Renal cortical epithelial cell (primary cell): ENCODE measurements at places on chromosomes 2 and 18.

DNA sequence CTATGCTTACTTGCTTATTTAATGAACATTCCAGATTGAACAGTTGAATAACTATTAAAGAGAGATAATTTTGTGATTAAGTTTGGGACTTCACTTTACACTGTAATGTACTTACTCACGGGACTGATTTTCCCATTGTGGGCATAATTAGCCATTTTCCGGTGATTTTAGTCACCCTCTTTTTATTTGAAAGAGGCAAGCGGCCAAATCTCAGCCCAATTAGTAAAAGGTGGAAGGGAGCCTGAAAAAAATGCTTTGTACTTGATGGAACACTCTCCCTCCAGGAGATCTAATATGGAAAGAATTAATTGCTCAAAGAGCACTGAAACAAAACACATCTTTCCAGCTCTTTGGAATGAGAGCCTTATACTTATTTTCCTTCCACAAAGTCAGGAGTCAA, 50.2 kb downstream of the CALCRL start:
- DNase-seq, result no peak

GRCh38 chr2:172970660-172971059, 105.0 kb upstream of the MAP3K20 start:
- DNase-seq, result peak; percentile 78

DNA sequence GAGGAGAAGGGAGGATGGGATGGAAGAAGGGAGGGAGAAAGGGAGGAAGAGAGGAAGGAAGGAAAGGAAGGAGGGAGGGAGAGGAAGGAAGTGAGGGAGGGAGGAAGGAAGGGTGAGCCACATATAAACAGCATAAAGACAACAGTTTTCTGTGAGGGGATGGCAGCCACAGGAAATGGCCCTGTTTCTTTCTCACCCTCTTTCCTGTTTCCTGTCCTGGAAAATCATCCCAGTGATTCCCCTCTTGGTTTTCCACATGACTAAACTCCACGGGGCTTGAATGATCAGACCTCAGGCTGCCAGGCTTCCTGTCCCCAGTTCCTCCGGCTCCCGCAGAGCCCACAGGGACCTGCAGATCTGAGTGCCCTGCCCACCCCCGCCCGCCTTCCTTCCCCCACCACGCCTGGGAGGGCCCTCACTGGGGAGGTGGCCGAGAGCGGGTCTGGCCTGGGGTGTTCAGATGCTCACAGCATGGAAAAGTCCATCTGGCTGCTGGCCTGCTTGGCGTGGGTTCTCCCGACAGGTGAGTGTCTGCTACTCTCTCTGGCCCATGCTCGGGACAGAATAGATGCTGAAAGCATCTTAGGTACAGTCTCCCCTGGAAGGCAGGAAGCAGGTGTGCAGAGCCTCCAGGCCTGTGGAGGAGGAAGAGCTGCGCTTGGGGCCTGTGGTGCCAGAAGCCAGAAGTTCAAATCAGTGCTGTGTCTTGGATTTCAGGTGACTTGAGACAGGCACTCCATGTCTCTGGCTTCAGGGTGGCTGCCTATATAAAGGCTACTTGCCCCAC, at the start of gene SIGLEC15:
Gene SIGLEC15, plus strand, starts transcription at position 418 of the 787 bp plus-strand sequence. Its CDS starts 54 bp downstream, at position 472.
- DNase-seq, result peak; percentile 80

- DNase-seq, result no peak
Observed at GRCh38 chr2:205495819-205496218, 186.5 kb upstream of the NRP2 start.

DNA sequence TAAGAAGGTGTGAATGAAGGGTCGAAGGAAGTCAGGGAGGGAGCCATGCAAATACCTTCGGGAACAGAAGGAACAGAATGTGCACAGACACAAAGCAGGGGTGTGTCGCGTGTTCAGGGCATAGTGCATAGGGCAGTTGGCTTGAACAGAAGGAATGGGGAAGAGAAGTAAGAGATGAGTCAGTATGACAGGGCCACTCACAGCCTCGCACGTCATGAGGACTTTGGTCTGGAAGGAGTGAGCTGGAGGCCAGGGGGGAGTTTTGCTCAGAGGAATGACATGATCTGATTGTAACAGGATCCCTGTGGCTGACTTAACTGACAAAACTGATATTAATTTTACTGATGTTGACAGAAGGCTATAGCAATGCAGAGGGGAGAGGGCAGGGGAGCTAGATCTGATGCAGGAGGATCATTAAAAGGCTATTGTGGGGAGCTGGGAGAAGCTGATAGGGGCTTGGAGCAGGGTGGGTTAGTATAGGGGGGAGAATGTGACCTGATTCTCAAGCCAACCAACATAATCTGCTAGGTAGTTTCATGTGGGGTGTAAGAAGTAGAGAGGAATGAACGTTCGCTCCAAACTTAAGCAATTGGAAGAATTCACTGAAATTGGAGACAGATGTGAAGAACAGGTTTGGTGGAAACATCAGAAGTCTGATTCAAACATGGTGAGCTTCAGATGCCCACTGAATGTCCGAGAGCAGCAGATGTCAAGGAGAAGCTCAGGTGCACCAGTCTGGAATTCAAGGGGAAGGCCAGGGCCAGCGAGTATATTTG, 60.4 kb upstream of the COPS8 start:
- DNase-seq, result peak; percentile 87

DNA sequence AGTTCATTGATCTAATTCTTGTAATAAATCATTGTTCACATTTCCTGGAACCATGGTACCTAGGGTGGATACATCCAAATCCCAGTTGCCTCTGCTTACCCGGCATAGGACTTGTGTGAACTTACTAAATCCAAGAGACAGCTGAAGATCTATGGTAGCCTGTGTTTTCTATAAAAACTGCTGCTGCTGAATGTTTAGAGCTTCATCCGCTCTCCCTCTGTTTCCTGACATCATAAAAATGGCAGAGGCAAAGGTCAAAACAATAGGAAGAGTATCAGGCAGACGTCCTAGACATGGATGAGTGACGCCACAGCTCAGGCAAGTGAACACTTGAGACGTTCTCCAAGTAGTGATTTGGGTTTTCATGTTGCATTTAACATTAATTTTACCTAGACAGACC, 258.3 kb downstream of the ALPK2 start:
- DNase-seq, result no peak

DNA sequence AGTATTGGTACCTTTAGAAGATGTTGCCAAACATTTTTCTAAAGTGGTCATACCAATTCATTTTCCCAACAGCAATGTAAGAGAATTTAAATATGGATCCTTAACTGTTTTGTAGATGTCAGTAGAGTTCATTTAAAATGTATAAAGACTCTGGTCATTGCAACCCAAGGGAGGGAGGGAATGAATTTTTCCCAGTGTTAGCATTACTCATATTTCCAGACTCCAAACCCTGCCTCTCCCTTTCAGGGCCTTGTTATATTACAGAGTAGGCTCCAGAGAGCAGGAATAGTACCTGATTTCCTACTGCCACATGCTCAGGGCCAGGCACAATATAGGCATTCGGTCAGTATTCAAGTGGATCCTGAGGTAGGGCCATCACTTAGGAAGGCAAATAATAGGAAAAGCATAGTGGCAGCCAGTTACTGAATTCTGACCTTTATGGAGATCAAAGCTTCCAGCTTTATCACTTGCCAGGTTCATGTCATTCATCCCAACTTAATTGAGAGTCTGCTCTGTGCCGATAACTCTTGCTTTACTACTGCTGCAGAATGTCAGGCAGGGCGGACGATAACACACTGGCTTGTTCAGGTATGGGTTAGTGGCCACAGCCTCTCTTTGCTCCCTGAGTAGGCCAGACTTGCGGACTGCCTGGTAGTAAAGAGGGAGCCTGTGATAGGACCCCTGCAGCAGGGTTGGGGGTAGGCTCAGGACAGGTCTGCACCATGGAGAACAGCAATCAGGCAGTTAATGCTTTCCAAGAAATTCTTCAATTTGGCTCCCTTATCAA, 75.3 kb downstream of the OSBPL6 start:
- no peak for DNase-seq

DNA sequence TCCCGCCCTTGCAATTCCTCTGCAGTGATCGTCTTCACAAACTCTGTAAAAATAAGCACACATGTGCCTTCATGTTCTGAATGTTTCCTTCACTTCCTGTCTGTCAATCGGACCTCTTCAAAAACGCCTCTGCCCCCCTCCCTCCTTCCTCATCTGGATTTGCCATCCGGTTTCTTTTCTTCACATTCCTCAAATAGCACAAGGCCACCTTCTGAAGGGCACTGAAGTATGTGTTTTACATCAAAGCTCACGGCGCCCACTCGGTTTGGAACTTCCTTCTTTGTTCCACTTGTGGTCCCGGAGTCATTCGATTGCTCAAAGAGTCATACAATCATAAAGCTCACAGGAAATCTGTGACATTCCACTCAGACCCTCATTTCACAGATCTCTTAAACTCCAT, 758.1 kb upstream of the SALL3 start:
- no peak for DNase-seq

- no peak for DNase-seq
Observed at GRCh38 chr2:158731386-158731785, 63.7 kb upstream of the DAPL1 start.
